ENCODE measurements at places on chromosomes 5 and 9. TPM values are rescaled to one million over a fixed set of nuclear protein-coding genes. Genes with fewer than 3 reads are reported as not detected.

The CRB2 gene
- total RNA-seq = 0.11 TPM

The OTULIN gene
- total RNA-seq = 29.2 TPM

The CACFD1 gene
- 2.6 TPM for total RNA-seq

The ST8SIA4 gene
- total RNA-seq = 2.1 TPM

The AMBP gene
- total RNA-seq = 0.91 TPM

The MVB12B gene
- total RNA-seq = 4.1 TPM

The CDO1 gene
- total RNA-seq = 10.7 TPM

The FSD1L gene
- 10.7 TPM for total RNA-seq

The PLAC8L1 gene
- total RNA-seq = 0.83 TPM

The ARL10 gene
- 1.6 TPM for total RNA-seq

The MED10 gene
- 15.1 TPM for total RNA-seq

Measured in Daoy (cell line).